ENCODE measurements at places on chromosomes 2 and 18.

DNA sequence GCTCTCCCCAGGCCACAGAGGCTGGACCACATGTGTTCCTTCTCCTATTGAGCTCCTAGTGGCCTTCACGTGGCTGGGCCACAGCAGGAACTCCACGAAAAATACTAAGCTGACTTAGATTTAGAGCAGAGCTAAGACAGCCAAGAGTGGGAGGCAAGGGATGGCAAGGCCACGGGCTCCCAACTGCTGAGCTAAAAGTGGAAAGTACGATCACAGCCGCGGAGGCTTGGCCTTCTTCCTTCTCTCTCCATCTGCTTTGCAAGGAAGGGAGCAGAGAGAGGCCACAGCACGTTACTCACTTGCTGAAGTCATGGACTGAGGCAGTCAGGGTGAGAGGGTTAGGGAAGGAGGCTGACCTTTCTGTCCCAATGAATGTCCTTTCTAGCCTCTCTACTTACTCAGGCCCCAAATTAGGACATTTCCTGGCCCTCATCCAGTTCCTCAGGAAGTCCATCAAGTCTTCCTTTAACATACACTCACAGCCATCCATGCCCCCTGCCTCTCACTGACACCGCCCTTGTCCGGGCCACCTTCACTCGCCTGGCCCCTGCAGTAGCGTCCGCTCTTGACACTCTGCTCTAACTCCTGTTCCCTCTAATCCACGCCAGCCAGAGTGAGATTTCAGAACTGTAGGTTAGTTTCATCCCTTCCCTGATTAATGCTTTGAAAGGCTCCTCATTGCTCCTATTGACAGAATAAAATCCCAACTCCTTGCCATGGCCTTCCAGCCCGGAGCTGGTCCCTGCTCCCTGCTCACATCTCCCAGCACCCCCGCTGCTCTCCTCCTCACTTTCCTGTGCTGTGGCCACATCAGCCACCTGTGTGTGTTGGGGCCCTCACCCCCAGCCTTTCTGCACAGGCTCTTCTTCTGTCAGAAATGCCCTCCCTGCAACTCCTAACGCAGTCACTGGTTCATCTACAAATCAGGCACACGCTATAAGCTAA, 204.2 kb downstream of the CYP26B1 start:
- DNase-seq, result no peak

DNA sequence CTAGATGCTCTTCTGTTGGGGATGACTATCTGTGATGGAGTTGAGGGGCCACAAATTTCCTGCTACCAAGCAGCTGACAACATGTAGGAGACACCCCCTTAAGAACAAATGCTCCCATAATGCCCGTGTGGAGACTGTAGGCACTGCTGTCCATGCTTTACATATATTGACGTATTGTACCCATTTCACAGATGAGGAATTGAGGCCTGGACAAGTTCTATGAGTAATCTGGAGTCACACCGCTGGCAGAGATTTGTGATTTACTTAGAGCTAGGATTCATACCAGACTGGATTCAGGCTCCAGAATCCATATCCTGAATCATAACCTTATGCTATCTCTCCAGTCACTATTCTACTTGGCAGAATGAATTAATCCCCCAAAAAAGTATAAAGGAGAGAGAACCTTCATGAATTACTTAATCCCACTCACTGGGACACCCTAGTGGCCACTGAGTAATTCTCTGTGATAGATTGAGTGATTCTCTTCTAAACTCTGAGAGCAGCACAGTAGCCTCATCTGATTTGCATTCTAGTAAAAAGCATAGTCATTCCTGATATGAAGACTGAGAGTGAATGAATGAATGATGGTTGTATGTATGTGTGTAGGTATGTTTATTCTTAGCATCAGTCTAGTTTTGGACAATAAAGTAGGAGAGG, 460.7 kb upstream of the MEIS1 start:
- no peak for DNase-seq

- no peak for DNase-seq
Measured at GRCh38 chr2:229237270-229237669, 33.8 kb downstream of the PID1 start.

- no peak for DNase-seq
Measured at GRCh38 chr2:70746094-70746974, 21.7 kb downstream of the ADD2 start.

DNA sequence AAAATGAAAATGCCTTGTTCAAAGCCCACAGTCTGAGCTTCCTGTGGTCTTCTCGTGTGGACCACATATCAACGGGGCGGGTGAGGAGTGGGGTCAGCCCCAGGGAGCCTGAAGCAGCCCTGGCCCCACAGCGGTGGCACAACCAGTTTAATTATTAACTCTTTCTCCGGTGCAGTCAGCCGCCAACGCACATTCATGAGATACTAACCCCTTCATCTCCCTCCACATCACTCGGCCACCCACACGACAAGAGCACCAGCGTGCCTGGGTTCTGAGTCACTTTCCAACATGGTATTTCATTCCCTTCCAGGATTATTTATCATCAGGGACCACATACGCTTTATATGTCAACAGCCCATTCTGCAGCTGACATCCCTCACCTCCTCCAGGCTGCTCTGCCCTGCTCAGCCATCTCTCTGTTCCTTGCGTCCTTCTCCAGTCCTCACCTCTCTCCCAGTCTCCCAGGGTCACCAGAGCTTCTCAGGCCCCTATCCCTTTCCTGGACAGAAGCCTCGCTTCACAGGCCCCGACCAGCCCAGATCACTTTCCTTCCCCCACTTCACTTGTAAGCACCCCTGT, 48.0 kb upstream of the ID2 start:
- DNase-seq, result peak; percentile 97

DNA sequence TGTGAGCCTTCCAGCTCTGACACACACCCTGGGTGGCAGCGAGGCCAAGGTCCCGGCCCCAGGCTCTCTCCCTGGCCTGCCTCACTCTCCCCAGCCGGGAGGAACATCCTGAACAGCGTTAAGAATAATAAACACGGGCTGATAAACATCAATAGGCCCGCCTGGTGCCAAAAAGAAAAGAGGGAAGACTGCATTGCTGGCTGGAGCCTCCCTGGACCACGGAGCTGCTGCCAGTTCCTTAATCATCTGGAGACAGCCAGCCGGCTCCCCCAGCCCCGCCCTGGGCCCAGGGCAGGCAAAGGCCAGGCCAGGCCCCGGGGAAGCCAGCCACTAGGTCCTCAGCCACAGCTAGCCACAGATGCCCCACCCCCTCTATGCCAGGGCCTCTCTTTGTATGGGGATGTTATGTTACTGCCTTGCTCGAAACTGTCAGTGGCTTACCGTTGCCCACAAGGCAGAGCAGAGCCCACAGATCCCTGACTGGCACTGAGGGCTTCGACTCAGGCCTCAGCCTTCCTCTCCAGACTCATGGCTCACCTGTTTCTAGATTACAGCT, 293.7 kb downstream of the DYSF start:
- peak; percentile 84 for DNase-seq

GRCh38 chr2:19835781-19836281, 66.0 kb downstream of the TTC32 start:
- DNase-seq, result no peak

GRCh38 chr2:75428060-75428459, 132.7 kb downstream of the EVA1A start:
- no peak for DNase-seq

DNA sequence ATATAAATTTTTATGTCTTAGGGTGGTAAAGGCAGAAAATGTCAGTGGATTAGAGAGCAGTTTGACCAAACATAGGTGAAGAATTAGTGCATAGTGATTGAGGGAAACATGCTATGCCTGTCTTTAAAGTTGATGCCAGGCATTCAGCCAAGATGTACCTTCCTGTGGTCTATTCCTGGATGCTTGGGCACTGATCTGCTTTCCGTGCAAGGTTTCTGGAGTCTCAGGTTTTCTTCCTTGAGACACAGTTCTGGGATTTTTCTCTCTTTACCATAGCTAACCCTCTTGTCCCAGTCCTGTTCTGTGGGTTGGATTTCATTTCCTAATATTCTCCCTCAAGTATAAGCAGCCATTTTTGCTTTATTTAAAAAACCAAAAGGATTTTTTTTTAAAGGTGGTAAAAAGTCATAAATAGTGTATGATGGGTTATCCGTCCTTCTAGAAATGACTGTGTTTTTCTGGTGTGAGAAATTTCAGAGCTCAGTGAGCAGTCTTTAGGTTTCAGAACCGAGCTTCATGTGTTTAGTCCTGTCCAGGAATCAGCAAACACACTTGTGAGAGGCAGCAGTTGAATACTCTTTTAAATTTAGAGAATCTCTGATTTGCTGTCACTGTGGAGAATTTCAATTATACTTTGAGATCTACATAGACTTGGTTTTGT, 43.0 kb upstream of the CYBRD1 start:
- DNase-seq, result no peak

GRCh38 chr2:99336804-99337112, 431 bp upstream of the EIF5B start:
- no peak for DNase-seq

Measured in osteoblast (primary cell).